ENCODE measurements at places on chromosomes 5 and 9. TPM values are rescaled to one million over a fixed set of nuclear protein-coding genes. Genes with fewer than 3 reads are reported as not detected.

The PCDHA4 gene
- 20.9 TPM for total RNA-seq

DNA sequence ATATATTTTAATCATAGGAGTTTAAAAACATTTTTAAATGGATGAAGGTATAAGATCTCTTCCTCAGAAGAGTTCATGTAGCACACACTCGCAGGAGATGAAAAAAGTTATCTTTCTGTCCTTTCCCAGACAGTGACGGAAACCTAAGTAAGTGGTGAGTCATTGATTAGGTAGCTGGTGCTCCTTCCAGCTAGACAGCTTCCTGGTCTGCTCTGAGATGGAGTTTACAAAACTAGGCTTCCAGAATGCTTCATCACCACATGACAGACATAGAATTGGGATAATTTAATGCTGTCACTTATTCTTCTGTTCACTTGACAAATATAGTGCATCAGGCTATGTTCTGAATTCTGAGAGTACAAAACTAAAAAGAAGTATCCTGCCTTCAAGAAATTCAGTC lies 2393.0 kb upstream of the C9orf72 start:
- DNase-seq = no peak

- DNase-seq = no peak
Observed at GRCh38 chr9:69546265-69546664, 125.9 kb downstream of the APBA1 start.

DNA sequence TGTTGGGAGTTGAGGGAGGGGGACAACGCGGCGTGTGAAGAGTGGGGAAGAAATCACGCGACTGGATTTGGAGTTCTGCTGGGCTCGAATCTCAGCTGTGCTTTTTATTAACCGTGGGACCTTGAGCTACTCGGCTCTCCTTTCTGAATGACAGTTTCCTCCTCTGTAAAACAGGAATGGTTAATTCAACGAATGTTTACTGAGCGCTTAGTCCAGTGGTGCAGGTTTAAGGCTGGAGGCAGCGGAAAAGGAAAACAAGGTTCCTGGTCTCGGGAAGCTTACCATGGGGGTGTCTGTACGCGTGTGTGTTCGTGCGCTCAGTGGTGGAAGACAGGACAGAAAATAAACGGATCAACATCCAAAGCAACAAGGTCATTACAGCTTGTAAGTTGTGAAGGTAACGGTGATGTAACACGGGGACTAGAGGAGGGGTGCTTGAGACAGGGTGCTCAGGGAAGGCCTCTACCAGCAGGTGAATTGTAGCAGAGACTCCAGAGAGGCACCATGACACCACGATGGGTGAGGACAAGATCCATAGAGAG lies 277 bp downstream of the EIF4E1B start:
- no peak for DNase-seq

DNA sequence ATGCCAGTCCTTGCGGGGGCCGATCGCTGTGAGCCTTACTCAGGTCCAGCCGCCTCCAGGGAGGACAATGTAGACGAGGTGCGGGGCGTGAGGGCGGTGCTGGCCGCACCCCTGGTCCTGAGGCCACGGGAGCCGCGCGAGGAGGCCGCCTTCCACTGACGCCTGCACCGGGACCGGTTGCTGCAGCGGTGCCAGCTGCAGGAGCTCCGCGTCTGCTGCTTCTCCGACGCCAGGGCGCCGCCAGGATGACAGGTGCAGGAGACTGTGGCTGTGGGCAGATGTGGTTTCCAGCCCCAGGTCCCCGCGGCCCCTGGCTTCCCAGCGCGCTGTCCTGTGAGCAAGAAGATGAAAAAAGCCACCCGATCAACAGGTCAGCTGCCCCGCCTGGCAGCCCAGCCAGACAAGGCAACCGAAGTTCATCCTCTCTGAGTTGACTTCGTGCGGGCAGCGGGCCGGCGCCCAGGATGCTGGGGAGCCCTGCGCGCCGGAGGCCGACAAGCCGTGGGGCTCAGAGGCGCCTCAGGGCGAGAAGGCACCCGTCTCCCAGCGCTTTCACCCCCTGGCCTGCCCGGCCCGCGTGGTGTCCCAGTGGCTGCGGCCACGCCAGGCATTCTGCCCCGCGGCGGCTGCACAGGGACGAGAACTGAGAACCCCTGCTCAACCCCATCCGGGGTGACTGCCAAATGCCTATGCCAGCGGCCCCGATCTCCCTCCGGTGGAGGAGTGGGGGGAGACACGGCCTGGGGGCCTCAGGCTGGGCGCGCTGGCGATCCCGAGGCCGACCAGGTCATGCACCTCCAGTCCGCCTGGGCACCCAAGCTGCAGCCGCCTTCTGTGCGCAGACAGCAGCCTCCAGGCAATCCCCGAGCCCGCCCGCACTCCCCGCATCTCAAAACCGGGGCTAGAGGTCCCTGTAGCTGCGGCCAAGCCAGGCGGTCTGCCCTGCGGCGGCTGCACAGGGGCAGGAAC lies 43.4 kb upstream of the BICD2 start:
- DNase-seq = no peak

The SPATA31A3 gene
- not detected for total RNA-seq

The SLC6A19 gene
- not detected for total RNA-seq

GRCh38 chr5:154646745-154647113 lies 108.4 kb upstream of the LARP1 start:
- DNase-seq = no peak

The NEURL1B gene
- total RNA-seq = 11.7 TPM

GRCh38 chr5:15371184-15371583 lies 128.8 kb upstream of the FBXL7 start:
- DNase-seq = no peak

The CLPTM1L gene
- 79.3 TPM for total RNA-seq

GRCh38 chr5:155529362-155529761 lies 515.8 kb downstream of the KIF4B start:
- DNase-seq = no peak

The SHLD3 gene
- total RNA-seq = 4.0 TPM

- no peak for DNase-seq
Observed at GRCh38 chr5:159971038-159971437, 37.9 kb upstream of the TTC1 start.

DNA sequence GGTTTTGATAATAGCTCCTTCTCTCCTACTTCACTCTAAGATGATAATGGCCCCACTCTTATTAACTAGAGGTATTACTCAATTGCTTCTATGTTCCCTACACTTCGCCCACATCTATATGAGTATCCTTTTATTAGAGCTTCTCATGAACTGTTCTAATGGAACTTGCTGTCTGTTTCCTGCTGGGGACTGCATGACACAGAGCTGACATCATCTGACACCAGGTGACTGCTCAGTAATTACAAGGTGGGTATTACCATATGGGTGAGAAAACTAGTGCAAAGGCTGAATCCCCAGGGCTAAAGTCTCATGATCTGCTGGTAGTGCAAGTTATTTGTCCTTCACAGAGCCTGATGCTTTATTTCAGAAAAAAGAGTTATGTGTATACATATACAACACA lies 146.2 kb upstream of the PLCXD3 start:
- DNase-seq = no peak

GRCh38 chr5:155522540-155522939 lies 509.0 kb downstream of the KIF4B start:
- DNase-seq = no peak

DNA sequence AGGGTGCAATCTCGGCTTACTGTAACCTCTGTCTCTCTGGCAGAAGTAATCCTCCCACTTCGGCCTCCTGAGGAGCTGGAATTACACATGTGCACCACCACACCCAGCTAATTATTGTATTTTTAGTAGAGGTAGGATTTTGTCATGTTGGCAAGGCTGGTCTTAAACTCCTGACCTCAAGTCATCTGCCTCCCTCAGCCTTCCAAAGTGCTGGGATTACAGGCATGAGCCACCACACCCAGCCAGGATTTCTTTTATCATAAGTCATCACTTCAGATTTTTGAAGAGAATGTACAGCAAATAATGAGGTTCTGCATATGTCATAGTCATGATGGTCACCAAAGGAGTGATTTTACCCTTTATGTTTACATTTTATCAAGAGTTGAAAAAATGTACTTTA lies 108.1 kb downstream of the GCNT1 start:
- no peak for DNase-seq

DNA sequence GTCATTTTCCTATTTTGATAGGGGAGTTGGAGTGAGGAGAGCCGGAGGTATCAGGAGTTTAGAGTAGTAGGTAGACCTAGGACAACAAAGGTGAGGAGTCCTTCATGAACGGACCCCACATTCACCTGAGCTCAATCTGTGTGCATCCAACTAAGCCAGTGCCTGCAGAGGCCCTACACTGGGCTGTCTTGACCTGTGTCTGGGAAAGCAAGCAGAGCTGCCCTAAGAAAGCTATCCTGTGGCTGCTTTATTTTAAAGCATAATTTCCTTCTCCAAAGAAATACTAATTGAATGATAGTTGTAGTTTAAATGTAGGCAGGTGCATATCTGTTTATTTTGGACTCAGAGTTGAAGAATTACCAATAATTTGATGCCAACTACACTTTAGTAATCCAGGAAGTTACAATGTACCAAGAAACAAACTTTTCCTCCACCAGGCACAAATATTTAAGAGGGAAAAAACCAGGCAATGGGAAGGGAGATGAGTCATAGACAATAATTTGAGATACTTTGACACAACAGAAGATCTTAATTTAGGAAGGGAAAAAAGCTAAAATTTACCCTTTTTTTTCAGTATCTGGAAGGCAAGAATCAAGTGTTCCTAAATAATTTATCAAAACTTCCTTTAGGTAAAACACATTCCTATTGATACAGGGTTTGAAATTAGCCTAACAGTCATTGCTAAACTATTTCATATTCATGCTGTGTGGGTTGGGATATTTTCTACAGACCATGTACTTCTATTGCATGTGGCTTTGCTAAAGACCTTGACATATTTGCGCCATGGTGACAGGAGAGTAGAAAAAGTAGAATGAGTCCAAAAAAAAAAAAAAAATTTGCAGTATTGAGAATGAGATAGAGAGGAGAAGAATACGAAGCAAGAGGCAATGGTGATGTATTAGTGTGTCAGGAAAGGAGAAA lies 376.6 kb upstream of the TUSC1 start:
- no peak for DNase-seq

The LHX3 gene
- total RNA-seq = not detected

DNA sequence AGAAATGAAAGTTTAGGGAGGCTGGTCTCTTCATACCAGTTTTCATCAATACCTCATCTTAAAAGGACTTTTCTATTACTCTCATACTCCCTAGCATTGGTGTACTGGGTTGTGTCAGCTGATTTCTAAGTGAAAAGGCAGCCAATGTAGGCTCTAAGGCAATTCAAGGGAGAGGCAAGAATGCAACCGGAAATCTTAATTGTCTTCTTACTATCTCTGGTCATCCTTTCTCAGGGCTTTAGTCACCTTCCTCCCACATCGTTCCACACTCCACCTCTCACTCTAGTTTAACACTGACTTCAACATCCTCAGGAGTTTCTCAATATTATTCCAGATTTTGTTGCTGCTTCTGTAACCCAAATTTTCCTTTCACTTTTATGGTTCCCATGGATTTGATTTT lies 281.8 kb upstream of the RFX3 start:
- no peak for DNase-seq

DNA sequence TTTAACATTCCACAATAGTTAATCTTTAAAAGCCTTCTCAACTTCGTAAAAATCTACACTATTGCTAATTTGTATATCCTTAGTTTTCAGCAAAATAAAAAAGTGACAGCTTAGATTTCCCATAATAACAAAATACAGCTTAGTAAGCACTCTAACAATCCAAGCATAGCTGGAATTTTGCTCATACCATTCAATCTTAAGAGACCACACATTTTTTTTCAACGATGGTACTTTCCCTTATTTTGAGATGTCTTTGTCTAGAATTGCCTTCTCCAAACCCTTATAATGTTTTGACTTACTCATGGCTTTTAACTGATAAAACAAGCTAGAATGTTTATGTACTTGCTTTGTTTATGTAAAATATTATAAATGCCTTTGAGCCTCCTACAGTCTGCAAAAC lies 65.6 kb downstream of the HOMER1 start:
- no peak for DNase-seq

DNA sequence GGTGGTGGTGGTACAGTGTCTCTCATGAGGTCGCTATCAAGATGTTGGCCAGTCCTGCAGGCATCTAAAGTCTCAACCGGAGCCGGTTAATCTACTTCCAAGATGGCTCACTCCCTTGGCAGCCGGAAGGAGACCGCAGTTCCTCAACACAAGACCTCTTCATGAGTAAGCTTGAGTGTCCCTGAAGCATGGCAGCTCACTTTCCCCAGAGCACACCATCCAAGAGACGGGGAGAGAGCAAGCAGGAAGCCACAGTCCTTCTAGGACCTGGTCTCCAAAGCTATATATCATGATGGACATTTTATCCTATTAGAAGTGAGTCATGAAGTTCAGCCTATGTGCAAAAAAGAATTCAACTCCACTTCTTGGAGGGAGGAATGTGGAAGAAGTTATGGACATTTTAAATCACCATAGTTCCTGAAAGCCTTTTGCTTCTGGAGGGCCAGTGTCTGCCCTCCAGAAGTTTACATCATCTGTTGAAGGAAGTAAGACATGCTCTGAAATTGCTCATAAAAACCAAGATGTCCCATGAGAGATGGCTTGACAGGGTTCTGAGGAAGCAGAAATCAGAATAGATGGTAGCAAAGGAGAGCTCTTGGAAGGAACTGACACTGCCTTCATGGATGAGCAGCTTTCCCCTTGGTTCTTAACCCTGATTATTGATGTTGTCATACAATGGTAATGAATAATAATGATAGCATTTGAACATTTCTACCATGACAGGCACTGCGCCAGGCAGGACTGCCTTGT lies 21.3 kb downstream of the GALNT10 start:
- DNase-seq = no peak

GRCh38 chr5:74762599-74762998 lies 4.3 kb downstream of the GFM2 start:
- no peak for DNase-seq

GRCh38 chr5:81912933-81913332 lies 58.9 kb upstream of the ATG10 start:
- no peak for DNase-seq

- no peak for DNase-seq
Observed at GRCh38 chr9:124657516-124657915, 113.6 kb downstream of the NR6A1 start.

GRCh38 chr5:4050203-4050602 lies 454.6 kb downstream of the IRX1 start:
- DNase-seq = no peak

DNA sequence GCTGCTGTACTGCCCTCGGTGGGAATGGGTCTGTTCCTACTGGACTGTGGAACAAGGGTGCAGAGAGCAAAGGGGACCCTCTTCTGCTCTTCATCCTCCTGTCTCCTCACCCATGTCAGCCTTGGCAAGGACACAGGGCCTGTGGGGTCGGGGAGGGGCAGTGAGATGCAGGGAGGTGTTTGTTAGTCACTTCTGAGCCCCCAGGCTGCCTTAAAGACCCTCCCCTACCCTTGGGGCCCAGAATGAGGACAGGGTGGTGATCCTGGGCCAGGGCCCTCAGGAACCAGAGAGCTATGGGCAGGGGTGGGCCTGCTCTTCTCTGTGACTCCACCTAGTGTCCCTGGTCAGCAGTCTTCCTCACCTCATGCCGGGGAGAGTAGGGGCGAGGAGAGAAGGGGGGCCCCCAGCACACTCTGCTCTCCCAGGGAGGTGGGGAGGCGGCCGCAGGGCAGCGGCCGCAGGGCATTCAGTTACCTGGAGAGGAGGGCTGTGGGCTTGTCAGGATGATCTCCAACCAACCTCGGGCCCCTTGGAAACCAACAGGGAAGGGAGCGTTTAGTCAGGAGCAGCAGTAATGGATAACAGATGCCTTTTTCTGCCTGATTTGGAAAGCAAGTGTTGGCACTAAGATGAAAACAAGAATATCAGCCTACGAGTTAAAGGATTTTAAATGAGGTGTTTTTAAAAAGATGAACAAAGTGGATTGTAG lies 62.0 kb upstream of the GARNL3 start:
- DNase-seq = no peak
